ENCODE measurements at places on chromosomes 1 and 21.

DNA sequence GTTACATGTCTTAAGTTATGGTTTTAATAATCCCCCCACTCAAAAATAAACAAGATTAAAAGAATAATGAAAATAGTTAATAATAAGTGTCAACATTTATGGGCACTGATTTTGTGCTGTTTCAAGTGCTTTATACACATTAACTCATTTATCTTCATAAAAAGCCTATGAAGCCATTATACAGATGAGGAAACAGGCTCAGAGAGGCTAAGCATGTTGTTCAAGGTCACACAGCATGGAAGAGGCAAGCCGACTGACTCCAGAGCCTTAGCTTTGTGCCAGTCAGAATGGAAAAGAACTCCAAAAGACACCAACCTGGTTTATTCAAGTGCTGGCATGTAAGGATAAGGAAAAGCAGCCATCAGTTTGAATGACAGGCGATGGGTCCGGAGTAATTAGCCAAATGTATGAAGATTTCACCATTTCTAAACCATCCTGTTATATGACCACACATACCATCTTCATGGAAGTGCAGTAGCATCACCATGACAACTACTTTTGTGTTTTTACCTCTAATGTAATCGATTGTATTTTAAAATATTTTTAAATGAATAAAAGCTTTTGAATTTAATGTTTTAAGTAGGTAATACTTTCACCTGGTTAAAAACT, 14.4 kb upstream of the ID3 start:
- DNase-seq: no peak

- no peak for DNase-seq
These were observed 3.3 kb upstream of the TMEM240 start for GRCh38 chr1:1543706-1544099.

- DNase-seq: no peak
These were observed 49.6 kb upstream of the KCTD3 start for GRCh38 chr1:215517441-215517891.

- DNase-seq: no peak
These were observed 29.9 kb downstream of the DHCR24 start for GRCh38 chr1:54857141-54857540.

DNA sequence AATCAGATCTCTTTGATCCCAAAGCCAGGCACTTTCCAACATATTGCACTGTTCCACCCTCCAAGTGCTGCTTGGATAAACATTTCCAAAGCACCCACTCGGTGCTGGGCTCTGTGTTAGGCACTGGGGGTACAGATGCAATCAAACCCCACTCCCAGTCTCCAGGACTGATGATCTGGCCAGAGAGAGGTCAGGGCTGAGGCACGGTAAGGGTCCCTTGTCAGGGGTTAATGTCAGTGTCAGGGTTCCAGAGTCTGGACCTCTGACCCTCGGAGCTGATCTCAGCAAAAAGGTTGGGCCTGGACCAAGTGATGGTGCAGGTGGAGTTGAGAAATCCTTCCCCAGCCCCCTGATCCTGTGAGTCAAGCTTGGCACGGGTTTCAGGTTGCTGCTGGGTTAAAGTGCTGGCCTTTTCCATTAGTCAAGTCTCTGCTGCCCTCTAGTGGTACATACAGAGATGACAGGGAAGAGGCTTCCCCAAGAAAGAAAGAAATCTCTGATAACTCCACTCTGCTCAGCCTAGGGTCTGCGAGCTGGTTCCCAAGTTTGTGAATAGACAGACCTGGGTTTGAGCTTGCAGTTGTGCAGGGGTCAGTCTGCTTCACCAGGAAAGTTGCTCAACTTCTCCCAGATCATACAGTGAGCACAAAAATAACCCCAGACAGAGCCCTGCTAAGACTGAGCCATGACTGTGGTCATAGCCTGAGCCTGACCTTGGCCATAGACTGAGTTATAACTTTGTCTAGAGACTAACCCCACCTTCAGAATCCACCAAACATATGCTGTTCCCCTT, 74.6 kb downstream of the DMRTA2 start:
- peak; percentile 35 for DNase-seq

DNA sequence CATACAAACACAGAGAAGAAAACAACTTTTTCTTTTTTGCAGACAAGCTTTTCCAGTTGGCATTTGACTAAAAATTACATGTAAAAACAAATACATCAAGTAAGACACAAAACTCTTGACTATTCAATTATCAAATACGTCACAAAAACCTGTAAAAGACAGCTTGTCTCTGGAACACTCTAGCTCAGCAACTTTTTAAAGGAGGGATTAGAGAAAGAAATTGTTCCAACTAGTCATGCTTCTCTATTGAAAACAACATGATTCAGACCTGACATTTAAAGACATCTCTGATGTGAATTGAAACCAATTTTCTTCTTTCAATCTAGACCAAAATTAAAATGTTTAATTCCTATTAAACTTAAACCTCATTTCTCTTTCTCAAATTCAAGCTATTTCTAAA, 30.3 kb downstream of the SMYD3 start:
- DNase-seq: no peak

DNA sequence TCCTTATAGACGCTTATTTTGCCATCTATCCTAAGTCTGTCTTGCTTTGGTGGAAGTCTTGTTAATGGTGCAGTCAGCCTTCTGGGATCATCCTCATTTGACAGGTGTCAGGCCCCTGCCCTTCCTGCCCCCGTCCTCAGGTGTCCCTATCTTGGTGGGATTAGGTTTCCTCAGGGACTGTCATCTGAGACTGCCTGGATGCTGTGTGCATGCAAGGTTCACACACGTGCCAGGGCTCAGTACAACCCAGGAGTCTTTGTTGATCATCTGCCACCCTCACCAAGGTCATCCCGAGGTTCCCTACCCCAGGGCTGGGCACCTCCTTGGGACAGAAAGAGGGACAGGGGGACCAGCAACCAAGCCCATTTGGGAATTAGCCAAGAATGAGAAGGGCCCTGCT, 18.0 kb downstream of the PADI2 start:
- no peak for DNase-seq

- DNase-seq: no peak
These were observed 50.2 kb upstream of the NUF2 start for GRCh38 chr1:163271535-163271934.

DNA sequence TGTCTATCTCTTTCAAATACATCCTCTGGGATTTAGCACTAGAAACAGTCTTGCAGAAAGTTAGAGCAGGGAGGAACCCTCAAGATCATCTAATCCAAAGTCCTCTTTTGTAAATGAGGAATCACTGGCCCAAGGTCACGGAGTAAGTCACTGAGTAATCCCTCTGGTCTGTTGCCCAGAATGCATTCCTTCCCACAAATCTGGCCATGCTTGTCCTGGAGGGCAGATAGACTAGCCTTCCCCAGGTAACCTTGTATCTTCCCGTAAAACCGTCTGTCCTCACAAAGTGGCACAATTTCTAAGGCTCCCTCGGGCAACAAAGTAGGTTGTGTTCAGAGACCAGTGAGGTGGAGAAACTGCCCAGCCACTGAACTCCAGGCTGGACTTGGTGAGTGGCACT, 46.2 kb downstream of the DDR2 start:
- no peak for DNase-seq

DNA sequence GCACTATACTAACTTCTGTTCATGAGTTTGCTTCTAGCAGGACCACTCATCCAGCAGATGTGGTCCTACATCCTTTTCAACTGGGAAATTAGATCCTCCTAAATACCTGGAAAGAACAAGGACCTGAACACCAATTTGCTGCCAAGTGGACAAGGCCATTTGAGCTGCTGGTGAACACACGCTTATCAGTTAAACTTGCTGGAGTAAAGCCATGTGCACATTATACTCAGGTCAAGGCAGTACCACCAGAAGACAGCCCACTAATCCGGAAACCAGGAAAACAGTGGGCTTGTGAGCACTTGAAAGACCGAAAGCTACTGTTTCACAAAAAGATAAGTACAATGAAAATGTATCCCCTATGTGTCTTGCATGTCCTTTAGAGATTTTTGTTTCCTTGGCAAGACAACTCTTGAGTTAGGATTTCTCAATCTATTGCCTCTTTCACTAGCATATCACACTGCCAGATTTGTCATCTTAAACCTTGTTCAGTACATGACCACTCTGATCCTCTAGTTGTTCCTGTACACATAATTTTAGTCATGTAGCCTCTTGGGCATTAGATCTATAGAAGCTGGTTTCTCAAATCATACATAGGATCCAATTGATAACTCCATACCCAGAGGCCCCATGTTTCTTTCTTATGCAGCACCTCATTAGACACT, 4.5 kb upstream of the REN start:
- no peak for DNase-seq

GRCh38 chr1:172378109-172378760, 42.2 kb upstream of the C1orf105 start:
- no peak for DNase-seq

- DNase-seq: no peak
These were observed 14.3 kb downstream of the RNF207 start for GRCh38 chr1:6220236-6220635.

DNA sequence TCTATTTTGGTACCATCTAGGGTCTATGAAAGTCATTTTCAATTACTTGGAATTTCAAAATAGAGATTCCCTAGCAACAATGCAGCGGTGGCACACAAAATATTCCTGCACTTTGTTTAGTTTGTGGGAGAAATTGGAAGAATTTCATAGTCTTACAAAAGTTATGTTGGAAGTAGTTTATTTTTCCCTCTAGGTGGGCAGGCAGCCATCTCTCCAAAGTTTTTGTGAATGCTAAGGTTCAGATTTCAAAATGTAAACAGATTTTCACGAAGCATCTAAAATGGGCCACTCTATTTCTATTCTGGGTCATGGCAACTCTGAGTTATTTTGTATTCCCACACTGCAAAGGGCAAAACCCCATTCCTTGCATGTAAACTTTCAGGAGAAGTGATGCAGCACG, 8.0 kb downstream of the SMCP start:
- no peak for DNase-seq

- no peak for DNase-seq
These were observed 2.9 kb downstream of the EIF2D start for GRCh38 chr1:206609229-206609991.

GRCh38 chr1:160007577-160008200, 24.1 kb downstream of the PIGM start:
- no peak for DNase-seq

- no peak for DNase-seq
These were observed 103.8 kb downstream of the BRINP3 start for GRCh38 chr1:190373705-190374336.

GRCh38 chr1:108691128-108691941, 775 bp upstream of the PRPF38B start:
- DNase-seq: no peak

DNA sequence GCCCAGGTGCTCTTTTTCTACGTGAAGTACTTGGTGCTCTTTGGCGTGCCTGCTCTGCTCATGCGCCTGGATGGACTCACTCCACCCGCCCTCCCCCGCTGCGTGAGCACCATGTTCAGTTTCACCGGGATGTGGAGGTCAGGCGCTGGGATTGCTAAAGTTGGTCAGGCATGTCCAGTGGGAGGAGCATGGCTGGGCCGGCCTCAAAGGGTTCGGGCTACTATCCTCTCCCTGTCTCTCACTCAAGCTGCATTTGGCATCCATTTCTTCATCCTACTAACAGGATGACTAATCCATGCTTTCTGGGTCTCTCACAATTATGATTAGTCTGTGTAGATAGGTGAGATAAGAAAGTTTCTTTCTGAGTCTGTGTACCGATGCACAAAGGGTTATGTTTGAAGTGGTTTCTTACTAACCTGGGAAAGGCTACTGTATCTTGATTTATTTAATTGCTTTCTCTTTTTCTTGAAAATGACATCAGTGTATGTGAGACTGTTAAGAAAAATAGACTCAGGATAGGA, 135.9 kb downstream of the HHAT start:
- no peak for DNase-seq

DNA sequence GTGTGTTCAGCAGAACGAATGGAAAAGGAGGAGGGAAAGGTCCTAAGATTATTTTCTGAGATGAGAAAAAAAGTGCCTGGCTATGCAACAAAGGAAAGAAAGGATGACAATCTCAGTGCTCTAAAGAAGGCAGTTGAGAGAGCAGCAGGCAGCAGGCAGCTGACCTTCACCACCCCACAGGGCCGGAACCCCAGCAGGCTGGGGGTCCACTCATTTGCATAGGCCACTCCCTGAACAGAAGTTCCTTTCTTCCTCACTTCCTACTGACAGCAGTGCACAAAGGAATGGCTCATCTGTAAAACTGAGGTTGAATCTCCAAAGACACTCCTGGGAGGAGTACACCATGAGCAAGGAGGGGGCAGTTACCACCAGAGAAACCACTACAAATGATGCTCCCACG, 41.4 kb upstream of the TNR start:
- no peak for DNase-seq

DNA sequence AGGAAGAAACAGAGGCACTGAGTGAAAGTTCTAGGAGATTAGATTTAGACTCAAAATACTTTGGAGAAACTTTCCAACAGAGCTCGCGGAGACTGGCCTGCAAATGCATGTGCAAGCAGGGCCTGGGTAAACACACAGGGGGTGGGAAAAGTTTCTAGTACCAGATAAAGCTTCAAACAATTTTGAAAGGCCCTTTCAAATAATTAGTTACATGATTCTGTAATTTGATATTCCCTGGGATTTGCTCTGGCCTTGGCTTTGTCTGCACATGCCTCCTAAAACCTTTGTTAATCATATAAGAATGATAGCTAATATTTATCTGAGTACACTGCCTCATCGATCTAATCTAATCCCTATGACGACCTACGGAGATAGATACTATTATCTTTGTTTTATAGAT, 31.3 kb downstream of the VTCN1 start:
- DNase-seq: no peak

DNA sequence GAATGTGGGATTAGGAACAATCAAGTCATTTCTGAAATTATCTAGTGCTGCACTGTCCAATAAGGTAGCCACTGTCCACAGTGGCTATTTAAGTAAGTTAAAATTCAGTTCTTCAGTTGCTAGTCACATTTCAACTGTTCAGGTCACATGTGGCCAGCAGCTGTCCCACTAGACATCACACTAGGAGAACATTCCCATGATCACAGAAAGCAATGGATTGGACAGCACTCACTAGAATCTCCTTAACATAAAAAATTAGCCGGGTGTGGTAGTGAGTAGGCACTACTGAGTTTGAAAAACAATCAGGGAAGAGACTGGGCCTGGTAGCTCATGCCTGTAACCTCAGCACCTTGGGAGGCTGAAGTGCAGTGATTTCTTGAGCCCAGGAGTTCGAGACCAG, 33.6 kb downstream of the NUP133 start:
- DNase-seq: no peak

DNA sequence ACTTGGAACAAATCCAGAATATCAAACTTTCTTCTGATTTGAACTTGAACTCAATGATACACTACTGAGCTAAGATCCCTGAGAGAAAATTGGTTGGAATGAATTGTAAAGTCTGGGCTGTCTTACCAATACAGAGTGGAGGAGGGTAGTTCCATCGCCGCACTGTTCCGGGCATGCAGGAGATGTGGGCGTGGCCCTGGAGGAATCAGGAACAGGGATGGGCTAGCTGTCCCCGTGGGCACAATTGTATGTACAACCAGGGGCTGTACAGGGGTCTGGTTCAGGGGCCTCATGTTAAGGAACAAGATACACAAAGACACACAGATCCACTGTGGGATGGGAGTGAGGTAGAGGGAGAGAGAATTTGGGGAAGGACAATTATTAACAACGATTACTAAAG, 144.3 kb downstream of the ZSCAN20 start:
- no peak for DNase-seq

Measured in GM18507 (cell line).